Stimulated activated CD8-positive, alpha-beta memory T cell treated with anti-CD3 and anti-CD28 coated beads, Interleukin-2, amount 100 ng/mL, for 1 hour (primary cell): ENCODE measurements at places on chromosomes 4 and X.

DNA sequence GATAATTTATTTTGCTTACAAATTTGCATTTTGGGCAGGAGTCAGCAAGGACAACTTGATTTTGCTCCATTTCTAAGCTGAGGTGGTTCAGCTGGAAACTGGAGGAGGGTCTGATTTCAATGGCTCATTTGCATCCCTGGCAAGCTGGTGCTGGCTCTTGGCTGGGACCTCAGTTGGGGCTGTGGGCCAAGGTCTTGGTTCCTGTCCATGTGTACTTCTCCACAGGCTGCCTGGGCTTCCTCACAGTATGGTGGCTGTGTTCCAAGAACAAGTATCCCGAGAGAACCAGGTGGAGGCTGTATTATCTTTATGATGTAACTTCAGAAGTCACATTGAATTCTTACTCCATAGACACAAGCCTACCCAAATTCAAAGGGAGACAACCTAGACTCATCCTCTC, 77.0 kb upstream of the STX18 start:
- no peak for DNase-seq

DNA sequence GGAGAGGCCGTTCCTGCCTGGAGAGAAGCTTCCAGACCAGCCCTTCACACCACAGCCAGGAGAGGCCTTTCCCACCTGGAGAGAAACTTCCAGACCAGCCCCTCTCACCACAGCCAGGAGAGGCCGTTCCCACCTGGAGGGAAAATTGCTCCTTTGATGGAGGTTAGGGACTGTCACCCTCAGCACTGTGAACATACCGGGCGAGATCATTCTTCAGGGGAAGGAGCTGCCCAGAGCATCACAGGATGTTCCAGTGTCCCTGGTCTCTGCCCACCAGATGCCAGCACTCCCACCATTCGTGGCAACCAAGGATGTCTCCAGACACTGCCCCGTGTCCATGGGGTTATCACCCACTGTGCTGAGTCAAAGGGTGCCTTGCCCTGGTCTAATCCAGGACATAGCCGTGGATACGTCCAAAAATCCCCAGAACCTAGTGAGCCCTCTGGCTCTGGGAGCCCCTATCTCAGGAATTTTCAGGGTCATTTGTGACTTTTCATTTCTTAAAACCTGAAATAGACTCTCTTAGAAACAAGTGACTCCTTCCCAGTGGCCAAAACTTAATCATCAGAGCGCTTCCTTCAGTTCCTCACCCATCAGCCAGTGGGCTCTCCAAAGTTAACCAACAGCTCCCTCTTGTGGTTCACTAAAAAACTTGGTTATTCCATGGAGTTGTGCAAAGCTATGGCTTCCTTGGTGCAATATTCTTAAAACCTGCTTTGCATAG, 80.2 kb downstream of the CRMP1 start:
- no peak for DNase-seq

DNA sequence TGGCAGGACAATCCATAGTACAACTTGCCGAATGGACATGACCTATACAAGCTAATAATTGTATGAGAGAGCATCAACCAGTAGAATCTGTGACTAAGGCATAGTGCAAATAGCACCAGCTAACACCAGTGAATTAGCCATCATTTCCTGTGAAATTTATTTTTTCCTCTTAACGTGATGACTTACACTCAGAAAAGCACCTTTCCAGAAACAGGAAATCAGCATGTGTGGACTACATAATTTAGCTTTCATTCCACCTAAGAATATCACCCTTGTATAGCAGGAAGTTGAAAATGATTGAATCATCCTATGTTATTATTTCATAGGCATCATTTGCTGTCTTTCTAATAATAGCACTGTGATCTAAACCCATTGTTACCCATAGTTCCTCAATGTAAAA, 1393.4 kb upstream of the PCDH7 start:
- DNase-seq, result no peak

DNA sequence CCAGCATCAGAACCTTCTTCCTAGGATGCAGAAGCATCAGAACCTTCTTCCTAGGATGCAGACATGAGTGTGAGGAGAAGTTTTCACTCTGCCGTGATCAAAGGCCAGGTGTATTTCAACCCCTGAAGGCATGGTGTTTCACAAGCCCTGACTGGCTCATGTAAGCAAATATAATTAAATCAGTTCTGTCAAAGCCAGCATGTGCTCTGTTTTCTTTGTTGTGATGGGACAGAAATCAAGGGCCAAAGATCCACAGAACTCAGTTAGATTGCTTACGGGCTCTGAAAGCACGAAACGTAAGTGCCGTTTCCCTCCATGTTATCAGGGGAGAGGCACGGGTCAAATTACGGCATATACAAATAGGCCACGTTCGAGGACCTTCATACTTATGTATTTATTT, 32.0 kb upstream of the CLDN24 start:
- no peak for DNase-seq

DNA sequence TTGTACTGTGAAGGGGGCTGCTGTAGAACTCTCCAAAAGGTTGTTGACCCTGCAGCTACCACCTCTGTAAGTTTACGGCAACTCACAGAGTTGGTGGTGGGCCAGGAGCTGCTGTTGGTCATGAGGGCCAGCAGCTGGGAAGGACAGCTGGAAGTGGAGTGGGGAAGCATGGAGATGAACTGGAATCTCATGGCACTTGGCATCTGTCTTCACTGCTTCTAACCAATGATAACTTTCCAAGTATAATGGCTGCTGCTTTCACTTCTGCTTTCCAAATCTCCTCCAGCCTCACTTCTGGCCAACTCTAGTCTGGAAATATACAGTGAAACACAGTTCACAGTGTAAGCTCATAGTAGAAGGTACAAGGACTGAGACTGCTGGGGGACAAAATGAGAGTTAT, 126.5 kb upstream of the INTU start:
- no peak for DNase-seq

DNA sequence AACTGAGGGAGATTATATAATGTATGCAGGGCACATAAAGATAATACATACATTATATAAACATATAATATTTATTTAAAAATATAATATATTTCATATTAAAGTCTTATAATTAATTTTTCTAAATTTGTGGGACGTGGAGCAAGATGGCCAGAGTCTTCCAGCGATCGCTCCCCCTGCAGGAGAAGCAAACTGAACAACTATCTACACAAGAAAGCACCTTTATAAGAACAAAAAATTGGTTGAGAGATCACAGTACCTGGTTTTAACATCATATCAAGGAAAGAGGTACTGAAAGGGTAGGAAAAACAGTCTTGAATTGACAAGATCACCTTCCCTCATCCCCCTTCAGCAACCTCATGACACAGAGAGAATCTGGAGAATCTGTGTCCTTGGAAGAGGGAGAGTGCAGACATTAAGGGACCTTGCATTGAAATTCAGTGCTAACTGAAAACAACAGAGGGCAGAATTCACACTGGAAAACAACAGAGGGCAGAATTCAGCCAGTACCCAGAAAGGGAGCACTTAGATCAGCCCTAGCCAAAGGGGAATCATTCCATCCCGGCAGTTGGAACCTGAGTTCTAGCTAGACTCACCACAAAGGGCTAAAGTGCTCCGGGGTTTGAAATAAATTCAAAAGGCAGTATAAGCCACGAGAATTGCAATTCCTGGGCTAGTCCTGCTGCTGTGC, 262.5 kb upstream of the NDST3 start:
- DNase-seq, result no peak

DNA sequence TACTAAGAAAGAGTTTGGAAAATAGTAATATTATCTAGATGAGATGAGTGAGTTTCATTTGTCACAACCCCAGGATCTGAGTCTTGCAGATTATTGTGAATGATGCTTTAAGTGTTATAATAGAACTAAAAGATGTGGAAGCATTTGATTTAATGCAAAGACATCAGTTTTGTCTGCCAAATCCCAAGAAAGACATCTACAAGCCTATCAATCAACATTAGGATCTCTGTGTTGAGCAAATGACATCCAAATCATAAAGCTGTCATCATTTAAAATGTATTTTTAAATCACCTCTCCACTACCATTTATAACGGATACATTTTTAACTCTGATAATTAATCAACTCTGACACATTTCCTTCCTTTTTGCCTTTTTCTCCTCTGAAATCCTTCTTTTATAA, 310.8 kb upstream of the SLIT2 start:
- no peak for DNase-seq
